ENCODE measurements at places on chromosomes 4 and X.

GRCh38 chrX:9730752-9731151, 34.9 kb downstream of the GPR143 start:
- no peak for DNase-seq

GRCh38 chr4:139028191-139028661, 12.6 kb downstream of the NOCT start:
- no peak for DNase-seq

DNA sequence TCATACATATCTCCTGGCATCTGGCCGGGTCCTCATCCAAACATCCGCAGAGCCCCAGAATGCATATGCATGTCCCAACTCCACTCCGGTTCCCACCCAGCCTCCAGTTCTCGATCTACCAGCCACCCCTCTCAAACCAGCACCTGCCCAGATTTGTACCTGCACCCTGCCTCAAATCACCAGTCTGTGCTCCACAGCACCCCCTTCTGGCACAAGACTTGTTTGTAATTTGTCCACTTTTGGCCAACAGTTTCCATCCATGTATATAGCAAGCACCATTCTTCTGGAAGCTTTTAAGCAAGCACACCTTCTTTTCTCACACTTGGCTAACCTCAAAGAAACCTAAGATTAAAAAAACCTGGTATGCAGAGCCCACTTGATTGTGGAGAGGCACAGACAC, 644.1 kb downstream of the MID1IP1 start:
- DNase-seq = no peak

DNA sequence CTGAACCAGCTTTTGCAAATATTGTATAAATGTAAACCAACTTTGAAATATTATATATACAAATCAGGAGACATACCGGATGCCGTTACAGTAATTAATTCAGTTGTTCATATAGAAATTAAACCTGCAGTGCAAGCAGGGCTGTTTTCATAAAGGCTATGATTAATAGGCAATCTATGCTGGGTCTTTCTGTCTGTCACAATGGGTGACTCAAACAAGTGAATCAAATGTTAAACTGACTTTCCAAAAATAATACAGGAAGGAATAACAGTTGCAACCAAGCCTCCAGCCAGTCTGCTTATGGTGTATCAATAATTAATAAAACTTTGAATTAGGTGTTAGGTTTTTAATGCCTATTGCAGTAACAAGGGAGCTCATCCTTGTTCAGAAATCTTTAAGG, 43.9 kb downstream of the GABRB1 start:
- DNase-seq = no peak

GRCh38 chr4:38804654-38805295, at the start of gene TLR1:
Gene TLR1, minus strand, starts transcription at chr4:38804791. Its CDS starts 5,960 bp downstream, at chr4:38798831.
- DNase-seq = peak; percentile 93

- DNase-seq = no peak
These were observed 4.7 kb upstream of the ASMT start for GRCh38 chrX:1610166-1610565.

GRCh38 chr4:182752158-182752910, 164.9 kb downstream of the DCTD start:
- no peak for DNase-seq

- peak; percentile 92 for DNase-seq
These were observed 129.1 kb downstream of the CBR4 start for GRCh38 chr4:168880811-168881595.

DNA sequence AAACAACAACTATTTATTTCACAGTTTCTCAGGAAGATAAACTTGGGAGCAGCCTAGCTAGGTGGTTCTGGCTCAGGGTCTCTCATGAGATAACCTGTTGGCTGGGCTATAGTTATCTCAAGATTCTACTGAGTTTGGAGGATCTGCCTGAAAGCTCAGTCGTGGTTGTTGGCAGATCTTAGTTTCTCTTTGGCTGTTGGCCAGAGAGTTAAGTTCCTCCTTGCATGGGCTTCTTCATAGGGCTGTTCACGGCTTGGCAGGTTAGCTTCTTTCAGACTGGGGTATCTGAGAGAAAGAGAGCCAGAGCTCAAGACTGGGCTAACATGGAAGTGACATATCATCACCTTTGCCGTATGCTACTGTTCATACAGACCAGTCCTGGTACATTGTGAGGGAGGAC, 28.7 kb downstream of the SEC24B start:
- no peak for DNase-seq

DNA sequence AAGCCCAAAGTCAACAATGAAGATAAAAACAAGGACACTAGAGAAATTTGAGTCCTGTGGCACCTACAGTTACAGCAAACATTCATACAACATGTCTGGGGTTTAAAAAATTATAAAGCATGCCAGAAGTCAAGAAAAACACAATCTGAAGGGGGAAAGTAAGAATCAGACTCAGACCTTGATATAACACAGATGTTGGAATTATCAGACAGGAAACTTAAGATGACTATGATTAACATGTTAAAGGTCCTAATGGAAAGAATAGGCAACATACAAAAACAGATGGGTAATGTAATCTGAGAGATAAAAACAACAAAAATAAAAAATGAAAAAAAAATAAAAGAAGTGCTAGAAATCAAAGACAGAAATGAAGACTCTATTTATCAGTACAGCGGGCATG, 446.5 kb downstream of the SPRY1 start:
- DNase-seq = no peak

DNA sequence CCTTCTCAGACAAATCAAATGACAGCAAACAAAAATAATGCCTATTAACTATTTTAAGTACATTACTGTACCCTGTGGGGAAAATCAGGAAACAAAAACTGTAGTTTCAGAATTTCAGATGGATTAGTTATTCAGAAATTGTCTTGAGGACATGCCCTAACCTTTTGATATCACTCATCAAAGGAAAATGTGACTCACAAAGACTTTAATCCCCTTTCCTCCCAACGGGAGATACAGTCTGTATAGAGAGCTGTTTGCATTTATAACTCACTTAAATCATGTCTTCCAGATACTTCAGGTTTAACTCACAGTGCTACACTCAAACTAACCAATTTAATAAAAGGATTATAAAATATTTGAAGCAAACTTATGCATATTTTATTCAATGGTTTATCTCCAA, 304.0 kb downstream of the MAPK10 start:
- no peak for DNase-seq

- DNase-seq = no peak
These were observed 144.1 kb downstream of the DIPK2B start for GRCh38 chrX:45056428-45057145.

DNA sequence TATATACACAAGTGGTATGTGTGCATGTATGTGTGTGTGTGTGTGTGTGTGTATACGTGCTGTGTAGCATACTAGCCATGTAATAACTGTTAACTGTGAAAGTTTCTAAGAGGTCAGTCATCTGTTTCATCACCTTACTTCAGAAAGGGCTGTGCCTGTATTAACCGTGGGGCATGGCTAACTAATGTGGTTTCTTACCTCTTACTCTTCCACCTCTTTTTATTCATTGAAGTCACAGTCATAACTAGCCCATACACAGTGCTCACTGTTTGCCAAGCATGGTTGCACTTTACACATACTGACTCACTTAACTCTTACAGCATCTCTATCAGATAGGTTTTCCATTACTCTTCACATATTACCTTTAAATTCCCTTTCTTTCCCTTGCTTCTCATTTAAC, 23.7 kb upstream of the LRAT start:
- no peak for DNase-seq

- DNase-seq = no peak
These were observed 72.5 kb downstream of the SLC16A2 start for GRCh38 chrX:74493806-74494205.

- DNase-seq = peak; percentile 85
These were observed 14.3 kb downstream of the ANTXR2 start for GRCh38 chr4:80058740-80059139.

- DNase-seq = no peak
These were observed 29.2 kb downstream of the TBC1D9 start for GRCh38 chr4:140726776-140727500.

DNA sequence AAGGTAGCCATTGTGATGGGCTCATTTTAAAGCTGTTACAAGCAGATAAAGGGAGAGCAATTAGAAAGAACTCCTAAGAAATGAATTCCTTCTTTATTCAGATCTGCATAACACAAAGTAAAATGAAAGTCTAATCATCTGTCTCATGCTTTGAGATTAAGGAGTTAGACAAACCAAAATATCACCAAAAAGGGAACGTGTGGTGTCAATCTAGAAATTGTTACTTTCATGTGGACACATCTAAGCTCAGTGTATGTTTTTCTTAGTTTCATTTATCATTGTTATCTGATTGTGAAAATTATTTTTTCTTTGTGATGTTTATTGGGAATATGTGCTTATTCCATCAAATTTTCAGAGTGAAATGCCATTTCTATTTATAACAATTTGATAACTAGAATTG, 80.3 kb downstream of the BANK1 start:
- DNase-seq = no peak

DNA sequence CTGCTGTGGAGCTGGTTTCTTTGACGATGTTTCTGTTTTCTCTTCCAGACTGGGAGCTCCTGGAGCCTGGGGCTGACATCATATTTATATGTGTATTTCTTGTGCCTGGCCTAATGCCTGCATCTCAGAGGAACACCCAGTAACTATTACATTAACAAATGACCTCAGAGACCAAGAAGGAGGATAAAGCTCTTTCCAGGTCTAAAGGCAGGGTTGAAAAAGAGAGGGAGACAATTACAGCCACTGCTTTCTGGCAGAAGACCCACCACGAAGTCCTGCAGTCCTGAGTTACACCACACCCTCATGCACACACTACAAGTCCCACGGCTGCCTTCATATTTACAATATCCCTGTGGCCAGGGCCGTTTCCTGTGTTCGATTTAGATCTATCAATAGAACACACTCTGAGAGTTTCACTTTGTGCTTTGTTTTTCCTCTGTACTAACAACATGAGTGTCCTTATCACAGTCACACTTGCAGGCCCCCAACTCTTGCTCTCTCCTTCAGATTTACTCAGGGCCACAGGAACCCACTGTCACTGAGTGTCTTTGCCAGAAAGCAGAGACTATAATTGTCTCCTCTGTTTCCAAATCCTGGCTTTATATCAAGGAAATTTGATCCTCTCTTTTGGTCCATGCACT, 535.5 kb downstream of the MID1IP1 start:
- no peak for DNase-seq

DNA sequence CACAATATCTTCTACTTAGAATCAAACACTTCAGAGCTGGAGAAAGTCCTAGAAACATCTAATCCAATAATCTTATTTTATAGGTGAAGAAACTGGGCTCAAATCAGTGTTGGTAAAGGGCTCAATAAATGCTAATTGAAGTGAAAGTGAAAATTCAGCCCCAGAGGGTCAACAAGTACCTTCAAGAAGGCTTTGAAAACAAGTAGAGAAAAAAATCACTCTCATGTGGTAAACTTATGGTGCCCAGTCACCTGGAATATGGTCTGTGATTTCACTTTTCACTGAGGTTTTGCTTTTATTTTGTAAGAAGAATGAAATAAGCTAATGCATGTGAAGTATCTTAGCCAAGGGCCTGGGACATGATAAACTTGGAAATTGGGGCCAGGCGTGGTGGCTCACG, 29.1 kb upstream of the EIF4E start:
- DNase-seq = no peak

DNA sequence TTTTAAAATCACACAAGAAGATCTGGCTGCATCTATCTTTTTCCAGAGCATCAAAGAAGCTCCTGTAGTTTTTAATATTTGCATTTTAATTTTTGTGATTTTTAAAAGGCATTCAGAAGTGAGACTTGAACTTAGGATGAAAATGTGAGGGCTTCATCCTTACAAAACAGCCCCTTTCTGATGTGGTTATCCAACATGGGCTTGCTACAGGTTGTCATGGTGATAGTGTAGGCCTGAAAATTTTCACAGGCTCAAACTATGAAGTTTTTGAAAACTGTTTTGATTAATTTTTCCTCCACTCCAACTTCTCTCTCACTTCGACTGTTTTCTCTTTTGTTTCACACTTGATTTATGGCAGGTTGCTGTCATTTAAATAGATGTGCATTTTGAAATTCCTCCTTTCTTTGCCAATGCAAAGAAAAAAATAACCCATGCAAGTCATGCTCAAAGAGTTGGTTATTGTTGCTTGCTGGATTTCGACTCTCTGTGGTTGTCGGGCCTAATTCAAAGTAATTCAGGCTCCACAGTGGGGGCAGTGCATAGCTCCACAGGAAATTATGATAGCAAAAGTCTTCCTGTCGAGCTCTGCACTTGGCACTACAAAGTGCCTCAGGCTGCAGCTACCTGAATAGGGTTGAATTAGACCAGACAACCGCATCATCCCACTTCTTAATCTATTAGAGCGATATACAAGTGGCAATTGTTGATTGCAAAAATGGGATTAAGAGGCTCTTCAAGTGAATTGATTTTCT, 201.0 kb upstream of the GPR101 start:
- DNase-seq = no peak

- DNase-seq = no peak
These were observed 234.7 kb downstream of the OR13H1 start for GRCh38 chrX:131778269-131779218.

- no peak for DNase-seq
These were observed 56.4 kb upstream of the TMEM150C start for GRCh38 chr4:82618103-82618720.

DNA sequence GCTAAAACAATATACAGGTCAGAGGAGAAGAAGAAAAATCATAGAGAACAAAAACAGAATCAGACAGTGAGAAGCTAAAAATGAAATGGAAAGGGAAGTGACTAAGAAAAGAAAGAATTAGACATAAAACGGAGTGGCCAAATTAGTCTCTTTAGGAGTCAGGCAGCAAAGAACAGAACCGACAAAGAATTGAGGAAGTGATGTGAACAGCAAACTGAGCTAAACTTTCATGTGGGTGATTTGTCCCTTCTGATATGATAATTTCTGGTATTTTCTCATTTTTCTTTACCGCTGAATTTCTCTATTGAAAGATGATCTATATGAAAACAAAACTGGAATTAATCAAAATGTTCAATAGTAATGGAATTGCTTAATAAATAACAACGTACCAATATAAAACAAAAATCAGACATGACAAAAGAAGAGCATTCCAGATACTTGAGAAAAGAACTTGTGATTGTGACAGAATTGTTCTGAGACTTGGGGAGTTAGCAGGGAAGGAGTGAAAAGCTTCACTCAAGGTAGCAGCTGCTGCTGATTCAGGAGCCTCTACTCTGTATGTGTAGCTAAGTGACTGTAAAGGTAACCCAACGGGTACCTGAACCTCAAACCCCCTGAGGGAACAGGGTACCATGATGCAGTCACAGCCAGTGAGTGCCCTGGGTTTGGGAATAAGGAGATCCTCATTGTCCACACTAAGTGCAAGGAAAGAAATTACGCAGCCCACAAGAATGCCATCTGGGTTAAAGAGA, 8.8 kb downstream of the TAPT1 start:
- peak; percentile 51 for DNase-seq

DNA sequence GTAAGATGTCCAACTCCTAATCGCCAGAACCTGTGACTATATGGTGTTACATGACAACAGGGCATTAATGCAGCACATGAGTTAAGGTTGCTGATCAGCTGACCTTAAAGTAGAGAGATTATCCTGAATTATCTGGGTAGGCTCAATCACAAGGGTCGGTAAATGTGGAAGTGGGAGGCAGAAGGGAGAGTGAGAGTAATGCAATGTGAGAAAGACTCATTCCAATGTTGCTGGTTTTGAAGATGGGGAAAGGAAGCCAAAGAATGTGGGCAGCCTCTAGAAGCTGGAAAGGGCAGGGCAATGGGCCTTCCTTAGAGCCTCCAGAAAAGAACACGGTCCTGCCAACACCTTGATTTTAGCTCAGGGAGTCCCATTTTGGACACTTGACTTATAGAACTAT, 67.4 kb downstream of the STX18 start:
- DNase-seq = no peak

All from inflammatory macrophage treated with lipopolysaccharide for 1 hour (primary cell).